ENCODE measurements at places on chromosomes 11 and 22.

- DNase-seq: no peak
Observed at GRCh38 chr11:69513196-69513595, 31.7 kb downstream of the LINC01488 start.

GRCh38 chr22:27554106-27554811 lies 247.3 kb downstream of the MN1 start:
- no peak for DNase-seq

DNA sequence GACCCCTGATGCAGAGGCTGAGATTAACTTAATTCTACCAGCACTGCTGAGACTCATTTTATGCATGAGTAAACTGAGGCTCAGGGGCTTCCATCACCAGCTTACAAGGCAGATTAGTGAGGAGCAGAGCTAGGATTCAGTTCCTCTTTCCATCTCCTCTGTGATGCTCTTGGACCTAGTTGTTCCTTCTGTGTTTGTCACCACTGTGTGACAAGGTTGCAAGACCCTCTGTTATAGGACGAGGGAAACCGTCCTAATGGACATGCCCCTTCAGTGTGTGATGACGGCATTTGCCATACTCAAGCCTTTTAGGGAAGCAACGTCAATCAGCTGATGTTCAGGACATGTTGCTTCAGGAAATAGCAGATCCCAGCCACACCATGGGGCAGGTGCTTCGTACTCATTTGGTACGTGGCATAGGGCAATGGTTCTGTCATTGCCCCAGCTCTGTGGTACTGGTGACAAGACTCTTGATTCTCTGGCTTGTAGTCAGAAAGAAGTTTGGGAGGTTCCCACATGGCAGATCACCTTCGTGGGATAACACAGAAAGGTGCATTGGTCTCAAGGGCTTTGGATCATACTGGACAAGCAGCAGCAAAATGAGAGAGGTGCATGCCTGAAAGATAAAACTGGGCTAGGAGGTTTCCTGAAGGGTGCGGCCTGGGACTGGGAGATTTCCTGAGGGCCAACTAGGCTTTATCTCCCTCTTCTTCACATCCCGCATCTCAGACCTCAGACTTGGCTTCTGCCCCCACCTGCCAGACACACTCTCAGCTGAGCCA lies 23.9 kb upstream of the CD44 start:
- no peak for DNase-seq

DNA sequence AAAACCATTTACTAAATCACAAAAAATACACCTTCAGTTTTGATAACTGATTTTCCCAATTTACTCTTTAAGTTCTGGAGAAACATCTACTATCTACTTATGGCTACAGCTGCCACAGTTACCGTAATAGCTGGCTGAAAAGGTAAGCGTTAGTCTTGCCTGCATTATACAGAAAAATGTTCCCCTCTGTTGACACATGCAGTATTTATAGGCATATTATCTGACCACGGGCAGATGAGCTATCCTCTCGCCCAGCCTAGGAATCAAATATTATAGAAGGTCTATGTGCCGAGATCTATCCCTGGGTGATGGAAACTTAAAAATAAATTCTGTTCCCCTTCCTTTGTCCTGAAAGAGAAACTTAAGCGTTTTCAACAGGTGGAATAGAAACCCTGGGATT lies 283.8 kb downstream of the CADM1 start:
- DNase-seq: no peak

DNA sequence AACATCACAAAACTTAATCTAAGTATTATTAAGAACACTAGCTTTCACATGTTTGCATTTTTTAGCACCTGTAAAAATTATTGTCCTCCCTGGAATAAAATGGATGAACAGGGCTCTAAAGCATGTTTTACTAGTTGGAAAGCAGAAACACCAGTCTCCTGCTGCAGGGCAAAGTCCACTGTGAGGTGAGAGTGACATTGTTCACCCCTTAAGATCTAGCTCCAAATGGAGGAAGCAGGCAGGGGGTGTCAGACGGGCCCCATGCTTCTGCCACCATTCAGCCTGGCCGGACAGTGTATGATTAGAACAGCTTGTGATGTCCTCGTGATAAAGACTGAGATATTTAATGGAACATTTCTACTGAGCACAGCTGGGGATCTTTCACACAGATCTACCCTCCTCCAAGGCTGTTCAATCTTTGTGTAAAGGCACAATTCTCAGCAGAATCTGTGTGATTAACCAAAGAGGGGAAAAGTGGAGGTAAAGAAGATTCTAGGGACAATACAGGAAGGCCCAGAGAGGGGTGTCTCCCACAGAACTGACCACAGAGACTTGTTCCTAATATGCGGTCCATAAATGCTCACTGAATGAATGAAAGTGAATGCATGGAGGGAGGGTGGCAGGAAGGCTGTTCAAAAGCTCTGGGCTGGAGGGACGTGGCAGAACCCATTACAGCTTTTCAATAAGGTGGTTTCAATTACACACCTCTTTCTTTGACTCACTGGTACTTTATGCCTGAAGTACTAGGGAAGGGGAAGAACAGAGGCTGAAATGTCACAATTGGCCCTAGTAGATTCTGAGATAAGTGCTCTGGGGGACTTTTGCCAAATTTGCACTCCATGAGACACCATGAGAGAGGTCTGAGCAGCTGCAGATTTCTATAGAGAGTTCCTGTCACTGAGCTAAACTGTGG lies 239.1 kb upstream of the ARHGAP20 start:
- DNase-seq: no peak

DNA sequence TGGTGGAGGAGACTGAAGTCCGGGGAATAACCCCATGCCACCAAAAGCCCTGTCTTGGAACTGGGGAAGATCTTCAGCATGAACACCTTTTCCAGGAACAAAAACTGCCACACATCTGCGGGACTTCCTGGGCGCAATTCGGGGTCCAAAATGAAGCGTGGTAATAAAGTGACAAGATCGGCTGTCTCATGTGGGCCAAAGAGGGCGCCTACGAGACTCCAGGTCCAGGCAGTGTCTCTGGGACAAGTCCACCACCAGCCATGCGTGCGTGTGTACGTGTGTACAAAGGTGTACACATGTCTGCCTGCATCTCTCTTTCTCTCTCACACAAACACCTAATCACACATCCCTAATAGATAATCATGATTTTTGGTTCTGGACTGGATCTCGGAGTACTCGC lies 8.9 kb upstream of the MYBPC3 start:
- DNase-seq: no peak

All from activated gamma-delta T cell treated with anti-CD3 and anti-CD28 coated beads, Interleukin-2, amount 50 U/mL, for 16 hours (primary cell).